ENCODE measurements at places on chromosomes 12 and 14. TPM values are rescaled to one million over a fixed set of nuclear protein-coding genes. Genes with fewer than 3 reads are reported as not detected.

The IQSEC3 gene
- total RNA-seq: 0.53 TPM

The RASAL1 gene
- total RNA-seq: 0.51 TPM

The GLIPR1L2 gene
- total RNA-seq: not detected

The BIN2 gene
- total RNA-seq: 55.9 TPM

The PLEKHG7 gene
- not detected for total RNA-seq

DNA sequence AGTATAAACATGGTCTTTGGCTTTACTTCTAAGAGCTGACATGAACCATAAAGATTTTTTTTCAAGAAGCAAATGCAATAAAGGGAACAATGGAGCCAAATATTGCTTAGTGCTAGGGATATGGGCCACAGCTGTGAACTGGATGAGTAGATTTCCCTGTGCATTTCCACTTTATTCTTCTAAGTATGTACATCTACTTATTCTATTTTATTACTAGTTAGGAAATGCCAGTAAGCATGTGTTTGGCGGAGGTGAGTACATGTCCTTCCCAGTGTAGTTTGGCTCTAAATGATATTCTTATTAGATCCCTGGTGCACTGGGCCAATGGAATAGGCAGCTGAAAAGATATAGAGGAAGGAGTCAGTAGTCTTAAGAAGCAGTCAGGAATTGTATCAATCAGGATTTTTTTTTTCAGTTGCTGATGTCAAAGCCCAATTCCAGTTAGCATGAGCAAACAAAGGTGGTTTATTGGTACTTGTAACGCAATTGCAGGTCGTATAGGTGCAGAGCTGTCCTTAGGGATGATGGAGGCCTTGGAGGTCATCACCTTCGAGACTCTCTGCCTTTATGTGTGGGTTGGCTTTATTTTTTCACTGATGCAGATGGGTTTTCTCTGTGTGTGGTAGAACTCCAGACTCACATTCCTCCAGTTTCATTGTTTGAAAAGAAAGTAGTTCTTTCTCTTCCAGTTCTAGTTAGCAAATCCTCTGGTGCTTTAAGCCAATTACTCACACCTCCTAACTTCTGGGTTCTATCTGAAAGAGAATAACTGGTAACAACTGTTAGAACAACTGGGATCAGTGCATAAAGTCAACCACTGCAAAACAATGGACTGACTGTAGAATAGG, 139.0 kb upstream of the LRIG3 start:
- DNase-seq: no peak

GRCh38 chr14:61526405-61527312, 168.7 kb upstream of the HIF1A start:
- DNase-seq: no peak

DNA sequence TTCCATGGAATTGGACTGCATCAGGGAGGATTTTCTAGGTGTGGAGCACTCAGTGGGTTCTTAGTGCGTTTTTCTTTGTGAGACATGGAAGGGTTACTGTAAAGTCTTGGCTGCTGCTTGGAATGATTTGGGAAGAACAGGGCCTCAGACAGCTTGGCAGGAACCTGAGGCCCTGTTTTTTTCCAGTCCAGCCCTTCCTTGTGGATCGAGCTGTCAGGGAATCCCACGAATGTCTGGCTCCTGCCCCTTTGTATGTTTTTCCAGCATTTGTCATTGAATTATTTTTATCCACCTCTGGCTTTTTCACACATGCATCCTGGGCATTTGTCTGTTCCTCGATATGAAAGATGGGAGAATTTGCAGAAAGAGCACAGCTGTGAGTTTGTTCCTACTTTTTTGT, 158.5 kb downstream of the TGFB3 start:
- no peak for DNase-seq

- no peak for DNase-seq
Observed at GRCh38 chr12:87883806-87884205, 145.4 kb downstream of the C12orf50 start.

DNA sequence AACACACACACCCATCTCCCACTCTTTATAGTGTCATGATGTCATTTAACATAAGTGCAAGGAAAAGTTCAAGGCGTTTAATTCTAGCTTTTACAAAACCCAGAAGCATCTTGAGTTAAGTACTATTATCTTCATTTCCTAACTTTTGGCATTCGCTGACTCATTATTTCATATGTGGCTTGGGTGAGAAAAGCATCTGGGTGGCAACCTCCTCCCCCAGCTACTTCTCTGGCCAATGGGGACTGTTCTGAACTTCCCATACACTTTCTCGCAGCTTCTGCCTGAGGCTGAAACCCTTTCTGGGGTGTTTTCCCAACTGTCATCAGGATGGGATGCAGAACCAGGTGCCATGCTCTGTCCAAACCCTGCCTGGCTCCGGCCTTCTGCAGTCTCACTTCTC, 2.8 kb upstream of the MARK3 start:
- no peak for DNase-seq

GRCh38 chr12:30996255-30996654, 69.7 kb downstream of the TSPAN11 start:
- no peak for DNase-seq

GRCh38 chr12:3098436-3098835, 21.3 kb downstream of the TSPAN9 start:
- DNase-seq: no peak

- DNase-seq: no peak
Observed at GRCh38 chr14:97838986-97839385, 1041.8 kb downstream of the VRK1 start.
